ENCODE measurements at places on chromosomes 11 and 22.

- DNase-seq: peak; percentile 57
These were observed 51.9 kb downstream of the CD44 start for GRCh38 chr11:35190804-35191348.

- DNase-seq: peak; percentile 71
These were observed 28.5 kb downstream of the MAFF start for GRCh38 chr22:38230108-38230825.

GRCh38 chr11:465896-466530, 15.9 kb downstream of the PTDSS2 start:
- no peak for DNase-seq

DNA sequence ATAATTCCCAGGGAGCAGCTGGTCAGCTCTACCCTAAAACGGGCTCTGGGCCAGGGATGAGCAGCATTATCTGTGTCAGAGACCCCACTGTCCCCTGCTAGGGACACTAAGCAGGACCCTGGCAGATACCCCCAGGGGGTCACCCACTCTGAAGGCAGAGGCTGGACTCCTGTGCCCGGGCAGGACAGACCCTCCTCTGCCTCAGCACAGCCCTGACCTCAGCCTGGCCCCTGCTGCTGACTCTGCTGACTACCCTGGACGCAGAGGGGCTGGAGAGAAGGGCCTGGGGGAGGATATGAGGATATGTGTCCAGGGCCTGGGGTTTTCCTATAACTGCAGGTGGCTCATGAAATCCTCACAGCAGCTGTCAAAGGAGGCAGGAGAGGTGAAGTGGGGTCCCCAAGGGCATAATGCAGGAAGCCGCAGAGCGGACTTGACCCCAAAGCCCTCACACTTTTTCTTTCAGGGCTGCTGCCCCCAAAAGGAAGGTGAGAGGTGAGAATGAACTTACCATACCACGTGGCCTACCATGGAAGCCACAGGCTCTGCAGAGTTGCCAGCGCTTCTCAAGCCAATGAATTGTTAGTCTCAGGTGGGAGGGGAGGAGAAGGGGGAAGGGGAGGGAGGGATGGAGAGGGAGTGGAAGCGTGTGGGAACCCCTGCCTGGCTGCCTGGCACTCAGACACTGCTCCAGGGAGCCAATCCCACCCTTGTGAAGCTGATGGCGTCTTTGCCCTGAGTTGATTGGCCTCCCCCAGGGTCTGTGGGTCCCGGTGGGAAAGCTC, 76.7 kb upstream of the WNT11 start:
- no peak for DNase-seq

GRCh38 chr11:102920118-102920684, 35.3 kb downstream of the MMP13 start:
- DNase-seq: no peak

DNA sequence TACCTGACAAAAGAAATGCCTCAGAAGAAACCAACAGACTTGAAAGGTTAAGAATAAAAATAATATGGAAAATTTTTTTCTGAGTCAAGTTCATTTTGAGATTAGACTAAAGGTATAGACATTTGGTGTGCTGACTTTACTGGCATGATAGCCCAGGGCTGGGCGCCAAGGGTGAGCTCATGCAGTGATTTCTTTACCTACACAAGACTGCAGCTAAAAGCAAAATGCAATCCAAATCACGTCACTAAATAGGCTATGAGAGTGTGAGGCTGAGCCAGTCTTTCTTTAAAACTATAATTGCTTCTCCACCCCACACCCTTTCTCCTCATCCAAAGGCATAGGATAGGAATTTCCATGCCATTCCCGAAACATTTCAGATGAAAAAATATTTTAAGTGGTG, 196.5 kb downstream of the FAM76B start:
- no peak for DNase-seq

Data from activated naive CD4-positive, alpha-beta T cell treated with anti-CD3 and anti-CD28 coated beads for 36 hours (primary cell).